ENCODE measurements at places on chromosomes 2 and 18.

DNA sequence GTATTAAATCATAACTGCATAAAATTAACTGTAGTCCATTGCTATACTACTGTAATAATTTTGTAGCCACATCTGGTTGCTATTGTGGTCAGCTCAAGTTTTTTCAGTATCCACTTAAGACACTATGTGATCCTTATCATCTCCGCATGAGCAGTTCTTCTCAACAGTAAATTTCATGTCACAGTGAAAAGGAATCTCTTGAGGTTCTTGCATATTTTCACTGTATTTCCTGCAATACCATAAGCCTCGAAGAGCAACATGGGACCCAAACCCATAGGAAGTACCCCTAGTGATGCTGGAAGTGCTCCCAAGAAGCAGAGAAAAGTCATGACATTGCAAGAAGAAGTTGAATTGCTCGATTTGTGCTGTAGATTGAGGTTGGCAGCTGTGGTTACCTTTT, 86.7 kb downstream of the LDLRAD4 start:
- DNase-seq = no peak

- DNase-seq = no peak
Observed at GRCh38 chr2:206040525-206040924, 45.4 kb downstream of the INO80D start.

- no peak for DNase-seq
Observed at GRCh38 chr18:3985664-3986063, 469.4 kb downstream of the DLGAP1 start.

DNA sequence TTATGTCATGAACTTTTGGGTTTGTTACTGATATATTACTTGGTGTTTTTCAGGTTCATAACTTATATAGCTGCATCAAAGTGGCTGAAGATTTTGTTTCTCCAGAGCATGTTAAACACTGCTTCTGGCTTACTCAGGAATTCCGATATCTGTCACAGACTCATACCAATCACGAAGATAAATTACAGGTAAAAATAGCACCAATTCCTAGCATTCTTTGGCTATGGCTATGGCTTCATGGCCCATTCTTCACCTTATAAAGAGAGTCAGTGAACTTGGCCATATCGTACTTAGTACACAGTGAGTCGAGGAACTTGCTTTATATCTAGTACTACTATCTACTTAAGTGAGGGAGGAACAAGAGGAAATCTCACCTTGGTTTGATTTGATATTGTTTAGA, 49.9 kb downstream of the KDM3A start:
- no peak for DNase-seq

- DNase-seq = no peak
Observed at GRCh38 chr2:39893616-39894015, 114.6 kb upstream of the THUMPD2 start.

DNA sequence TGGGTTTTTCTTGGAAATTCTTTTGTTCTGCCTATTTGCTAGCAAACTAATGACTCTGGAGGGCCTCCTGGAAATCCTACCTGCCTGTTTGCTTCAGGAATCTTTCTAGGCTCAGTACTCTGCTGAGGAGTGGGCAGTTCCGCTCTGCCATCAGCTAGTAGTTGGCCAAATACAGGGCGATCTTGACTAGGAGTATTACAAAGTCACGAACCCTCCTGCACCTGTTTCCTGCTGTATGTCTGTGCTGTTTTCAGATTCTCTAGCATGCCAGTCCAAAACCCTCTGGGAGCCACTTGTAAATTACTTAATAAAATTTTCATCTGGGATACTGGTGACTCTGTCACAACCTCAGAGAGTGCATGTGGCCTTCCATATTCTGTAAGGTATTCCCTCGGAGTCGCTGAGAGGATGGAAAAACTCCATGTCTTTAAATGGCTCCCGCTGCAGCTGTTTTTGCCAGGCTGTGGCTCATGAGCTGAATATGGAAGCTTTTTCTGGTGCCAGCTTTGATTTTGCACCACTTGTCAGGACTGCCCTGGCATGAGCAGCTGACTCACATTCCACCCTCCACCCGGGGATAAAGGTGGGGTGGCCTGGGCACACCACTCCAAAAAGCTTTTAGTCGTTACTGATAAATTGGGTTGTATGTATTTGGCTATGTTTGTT, 123.0 kb downstream of the RTN4 start:
- DNase-seq = no peak

DNA sequence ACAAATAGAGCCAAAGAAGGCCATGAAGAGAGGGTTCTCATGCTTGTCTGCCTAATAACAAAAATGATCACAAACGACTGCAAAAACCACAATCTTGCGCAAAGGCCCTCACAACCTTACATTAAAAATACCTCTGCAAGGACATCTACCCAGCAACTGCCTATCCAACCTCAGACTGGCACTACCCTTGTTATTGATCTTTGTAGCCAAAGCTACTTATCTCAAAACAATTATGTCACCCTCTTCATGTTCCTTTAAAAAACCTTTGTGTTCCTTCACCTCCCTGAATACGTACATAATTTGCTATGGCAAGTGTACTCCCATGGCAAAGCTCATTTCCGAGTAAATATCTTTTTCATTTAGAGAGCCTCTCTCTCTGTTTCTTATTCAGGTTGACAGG, 44.1 kb downstream of the TMEM163 start:
- DNase-seq = no peak

- DNase-seq = no peak
Observed at GRCh38 chr18:7601246-7601615, 34.1 kb downstream of the PTPRM start.

DNA sequence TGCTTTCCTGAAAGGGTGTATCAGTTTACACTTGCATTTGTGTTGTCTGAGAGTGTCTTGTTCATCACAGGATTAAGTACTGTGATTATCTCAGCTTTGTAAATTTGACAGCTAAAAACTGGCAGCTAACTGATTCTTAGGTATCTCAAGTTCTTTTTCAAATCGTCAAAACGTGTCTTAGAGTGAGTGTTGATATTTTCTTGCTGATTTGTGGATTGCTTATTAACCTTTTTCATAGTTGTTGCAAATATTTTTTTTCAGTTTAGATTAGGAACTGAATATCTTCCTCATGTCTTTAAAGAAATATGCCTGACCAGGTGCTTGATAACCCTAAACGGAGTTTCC, 41.9 kb downstream of the LRRFIP1 start:
- no peak for DNase-seq

DNA sequence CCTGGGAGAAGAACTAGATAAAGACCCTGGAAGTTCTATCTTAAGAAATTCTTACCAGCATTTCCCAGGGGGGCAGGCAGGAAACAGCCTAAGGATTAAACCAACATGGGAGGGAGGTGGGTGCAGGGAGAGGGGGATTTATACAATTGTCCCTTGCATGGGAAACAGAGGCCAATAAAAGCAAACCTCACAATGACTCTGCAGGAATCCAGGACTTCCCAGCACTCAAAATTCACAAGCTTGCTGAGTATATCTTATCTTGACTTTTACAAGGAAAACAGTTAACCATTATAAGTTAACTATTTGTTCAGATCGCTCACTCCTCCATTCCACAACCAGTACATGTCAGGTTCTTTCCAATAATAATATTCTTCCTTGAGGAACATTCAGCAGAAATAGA, 241.3 kb downstream of the MREG start:
- no peak for DNase-seq

DNA sequence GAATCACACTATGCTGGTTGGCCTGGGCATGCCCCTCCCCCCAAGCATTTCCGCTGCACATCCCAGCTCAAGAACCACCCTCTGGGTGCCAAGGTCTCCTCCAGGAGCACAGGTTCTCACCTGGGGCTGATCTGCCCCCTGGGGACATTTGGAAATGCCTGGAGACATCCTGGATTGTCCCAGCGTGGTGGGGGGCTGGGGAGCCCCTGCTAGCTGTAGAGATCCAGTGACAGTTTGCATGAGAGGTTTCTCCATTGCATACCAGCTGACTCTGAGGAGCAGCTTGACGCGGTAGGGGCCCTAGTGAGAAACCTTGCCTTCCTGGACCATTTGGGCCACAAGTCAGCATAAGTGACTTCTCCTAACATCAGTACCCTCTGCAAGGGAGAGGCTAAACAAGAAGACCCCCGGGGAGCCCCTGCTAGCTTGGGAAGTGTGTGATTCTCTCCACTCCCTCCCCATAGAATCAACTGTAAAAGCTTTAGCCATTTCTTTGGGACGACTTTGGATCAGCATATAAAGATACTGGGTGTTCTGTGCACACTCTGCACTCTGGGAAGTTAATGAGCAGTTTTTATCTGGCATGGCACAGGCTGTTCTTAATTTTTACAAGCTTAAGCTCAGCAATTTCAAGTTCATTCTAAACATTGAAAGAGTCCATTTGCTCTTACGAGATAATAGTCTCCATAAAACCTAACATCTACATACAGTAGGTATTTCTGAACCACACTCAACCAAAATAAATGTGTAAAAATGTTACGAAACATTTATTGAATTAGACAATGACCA, 94.1 kb downstream of the GBX2 start:
- no peak for DNase-seq

DNA sequence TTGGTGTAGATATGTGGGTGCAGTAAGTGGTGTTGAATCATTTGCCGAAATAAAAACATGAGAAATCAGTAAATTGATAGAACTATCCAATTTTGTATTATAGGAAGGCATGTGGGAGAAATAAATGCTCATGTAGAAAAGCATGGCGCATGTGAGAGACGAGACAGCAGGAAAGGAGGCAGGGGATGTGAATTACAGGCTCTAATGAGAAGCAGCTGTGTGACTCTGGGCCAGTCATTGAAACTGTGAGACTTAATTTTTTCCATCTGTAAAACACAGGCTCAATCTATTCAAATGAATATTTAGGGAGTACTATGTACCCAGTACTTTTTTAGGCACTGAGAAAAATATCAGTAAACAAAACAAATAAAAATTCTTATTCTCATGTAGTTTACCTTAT, 42.6 kb upstream of the MAP3K20 start:
- DNase-seq = no peak

- no peak for DNase-seq
Observed at GRCh38 chr18:63099848-63100629, 219.5 kb downstream of the BCL2 start.

DNA sequence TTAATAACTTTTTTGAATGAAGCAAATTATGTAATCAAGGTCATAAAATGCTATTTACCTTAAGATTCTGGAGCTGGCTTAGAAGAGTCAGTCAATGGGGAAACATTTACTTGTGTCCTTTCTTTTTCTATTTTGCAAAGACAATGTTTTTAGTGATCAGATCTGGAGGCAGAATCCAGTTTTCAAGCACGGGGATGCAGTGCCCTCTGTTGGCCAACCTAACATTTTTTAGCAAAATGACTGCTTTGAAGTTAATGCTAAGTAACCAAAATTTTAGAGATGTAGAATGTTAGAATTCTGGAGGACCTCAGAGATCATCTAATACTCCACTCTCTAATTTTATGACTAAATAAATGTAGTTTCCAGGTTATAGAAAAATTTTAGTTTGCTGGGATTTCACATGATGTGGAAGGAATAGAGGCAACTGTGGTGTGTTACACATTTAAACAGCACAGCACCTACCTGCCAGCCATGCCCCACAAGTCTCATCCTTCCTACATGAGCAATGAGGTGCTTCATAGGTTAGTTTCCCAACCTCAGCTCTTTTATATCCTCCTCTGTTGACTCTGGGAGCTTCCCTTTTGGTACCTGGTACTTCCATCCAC, 23.6 kb upstream of the SLC9A4 start:
- peak; percentile 34 for DNase-seq

DNA sequence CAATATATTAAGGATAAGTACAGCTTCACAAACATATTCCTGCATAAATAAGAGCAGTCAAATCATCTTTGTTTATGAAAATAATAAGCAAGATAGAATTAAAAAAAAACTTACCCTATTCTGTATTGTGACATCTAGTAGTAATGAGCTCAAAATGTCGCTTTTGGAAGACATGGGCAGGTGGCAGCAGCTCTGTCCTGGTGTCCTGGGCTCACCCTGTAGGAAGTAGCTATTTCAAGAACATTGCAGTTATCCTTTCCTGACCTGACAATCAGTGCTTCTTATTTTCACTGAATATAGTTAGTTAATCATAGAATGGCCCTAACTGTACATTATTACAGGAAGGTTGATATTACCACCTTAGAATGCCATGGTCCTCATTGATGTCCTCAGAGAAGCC, 229.1 kb downstream of the BABAM2 start:
- DNase-seq = no peak

GRCh38 chr18:48342581-48342980, 66.6 kb downstream of the ZBTB7C start:
- DNase-seq = no peak

DNA sequence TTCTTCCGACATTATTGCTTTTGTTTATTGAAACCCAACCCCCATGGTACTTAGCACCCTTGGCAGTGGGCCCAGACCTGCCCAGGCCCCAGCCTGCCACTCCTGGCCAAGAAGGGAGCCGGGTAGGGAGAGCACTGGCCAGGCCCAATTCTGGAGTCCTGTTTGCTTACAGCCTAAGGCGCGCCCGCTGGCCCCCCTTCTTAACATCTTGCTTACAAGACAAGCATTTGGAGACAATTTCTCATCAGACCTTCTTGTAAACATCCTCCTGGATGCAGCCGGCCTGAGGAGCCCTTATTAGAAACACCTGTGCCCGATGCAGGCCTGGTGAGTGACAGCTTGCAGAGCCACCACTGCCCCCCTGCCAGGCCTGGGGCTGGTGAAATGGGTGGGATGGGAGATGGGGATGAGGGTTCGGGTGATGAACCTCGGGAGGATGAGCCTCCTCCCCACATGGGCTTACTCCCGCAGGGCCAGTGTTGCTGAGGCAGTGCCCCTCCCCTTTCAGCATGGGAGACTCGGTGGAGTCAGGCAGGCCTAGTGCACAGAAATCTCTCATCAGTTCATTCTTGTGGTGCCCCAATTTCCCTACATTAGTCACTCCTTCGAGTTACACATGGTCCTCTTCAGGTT, 217.5 kb downstream of the CYP26B1 start:
- no peak for DNase-seq

- DNase-seq = no peak
Observed at GRCh38 chr2:74578408-74578807, 23.9 kb downstream of the DOK1 start.

DNA sequence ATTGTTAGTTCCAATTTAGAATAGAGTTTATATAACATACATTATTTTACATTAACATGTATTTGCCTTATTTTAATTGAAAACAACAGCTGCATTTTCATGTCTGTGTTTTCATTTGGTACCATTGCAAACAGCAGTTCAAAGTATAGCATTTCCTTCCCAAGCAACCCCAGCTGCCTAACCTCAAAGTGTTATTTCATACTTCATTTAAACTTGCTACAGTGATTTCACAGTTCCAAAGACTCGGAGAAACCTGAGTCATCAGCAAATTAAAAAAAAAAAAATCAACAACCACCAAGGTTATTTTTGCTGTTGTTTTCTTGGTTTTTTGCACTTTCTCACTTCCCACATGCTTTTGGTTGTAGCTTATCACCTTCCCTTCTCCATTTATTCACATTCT, 236.5 kb upstream of the SPHKAP start:
- DNase-seq = no peak

Data from activated T-helper 1 cell treated with anti-CD3 and anti-CD28 coated beads, Interleukin-2, amount 50 U/mL, for 16 hours (primary cell).